ENCODE measurements at places on chromosomes 7 and 10.

- DNase-seq: no peak
Measured at GRCh38 chr10:48439031-48439430, 132.6 kb downstream of the MAPK8 start.

DNA sequence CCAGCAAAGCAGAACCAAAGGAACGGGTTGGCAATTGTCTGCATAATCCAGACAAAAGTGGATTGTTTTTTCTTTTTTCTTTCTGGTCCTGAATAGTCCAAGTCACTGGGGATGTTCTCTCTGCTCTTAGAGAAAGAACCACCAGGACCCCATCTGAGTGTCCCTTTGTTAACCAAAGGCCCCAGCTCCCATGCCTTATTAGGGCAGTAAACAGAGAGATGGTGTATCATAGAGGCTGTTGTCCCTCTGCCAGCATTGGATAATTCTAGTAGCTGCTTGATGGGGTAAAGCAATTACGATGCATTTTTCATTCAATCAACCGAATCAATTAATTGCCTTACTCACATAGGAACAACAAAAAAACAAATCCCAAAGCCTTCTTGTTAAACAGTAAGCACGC lies 213.0 kb downstream of the BUB3 start:
- DNase-seq: no peak

GRCh38 chr7:30276203-30276900 lies 8.0 kb upstream of the ZNRF2 start:
- DNase-seq: peak; percentile 41

GRCh38 chr7:72429316-72429715 lies 17.2 kb upstream of the CALN1 start:
- DNase-seq: no peak

GRCh38 chr10:103551619-103552602 lies 58.4 kb downstream of the NEURL1 start:
- DNase-seq: no peak

GRCh38 chr10:33189808-33190207 lies 144.7 kb downstream of the NRP1 start:
- no peak for DNase-seq

GRCh38 chr7:156999958-157000726 lies 10.3 kb downstream of the MNX1 start:
- no peak for DNase-seq

- DNase-seq: no peak
Measured at GRCh38 chr10:88256013-88256680, 327.0 kb downstream of the RNLS start.

DNA sequence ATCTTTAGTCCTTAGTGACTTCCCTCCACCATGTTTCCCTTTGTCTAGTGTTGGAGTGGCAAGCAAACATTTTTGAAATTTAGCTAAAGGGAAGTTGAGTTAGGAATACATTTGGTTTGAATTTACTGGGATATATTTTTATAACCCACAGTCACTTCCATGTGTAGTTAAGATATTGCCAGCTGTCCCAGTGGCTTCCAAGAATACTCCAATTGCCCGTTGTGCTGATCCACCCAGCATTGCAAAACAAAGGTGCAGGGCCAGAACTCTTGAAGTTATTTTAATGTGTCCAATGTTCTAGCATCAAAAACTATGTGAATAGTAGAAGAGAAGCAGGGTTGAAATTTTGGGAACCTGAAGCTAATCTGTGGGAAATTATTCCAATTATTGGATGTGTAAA lies 2.5 kb upstream of the P4HA1 start:
- DNase-seq: no peak

GRCh38 chr7:116783666-116784318 lies 78.6 kb upstream of the CAPZA2 start:
- DNase-seq: no peak

DNA sequence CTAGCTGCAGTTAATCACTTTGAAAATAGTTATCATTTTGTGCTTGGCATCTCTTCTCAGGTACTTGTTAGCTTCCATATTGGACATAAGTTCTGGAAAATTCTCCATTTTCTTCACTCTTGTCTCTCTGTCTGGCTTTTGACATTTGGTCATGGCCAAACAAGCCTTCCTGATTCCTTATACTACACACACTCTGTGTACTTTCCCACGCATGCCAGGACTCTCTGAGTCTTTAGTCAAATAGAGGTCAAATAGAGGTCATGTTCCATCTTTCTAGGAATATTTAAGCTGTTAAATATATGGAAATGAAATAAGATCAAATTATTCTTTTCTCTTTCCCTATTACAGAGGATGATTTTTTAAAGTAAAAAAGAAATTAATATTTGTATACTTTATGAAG lies 235.5 kb upstream of the PLXDC2 start:
- no peak for DNase-seq

- DNase-seq: no peak
Measured at GRCh38 chr10:80410578-80411145, 2.3 kb downstream of the PRXL2A start.

- no peak for DNase-seq
Measured at GRCh38 chr10:6654571-6654970, 74.5 kb upstream of the PRKCQ start.

DNA sequence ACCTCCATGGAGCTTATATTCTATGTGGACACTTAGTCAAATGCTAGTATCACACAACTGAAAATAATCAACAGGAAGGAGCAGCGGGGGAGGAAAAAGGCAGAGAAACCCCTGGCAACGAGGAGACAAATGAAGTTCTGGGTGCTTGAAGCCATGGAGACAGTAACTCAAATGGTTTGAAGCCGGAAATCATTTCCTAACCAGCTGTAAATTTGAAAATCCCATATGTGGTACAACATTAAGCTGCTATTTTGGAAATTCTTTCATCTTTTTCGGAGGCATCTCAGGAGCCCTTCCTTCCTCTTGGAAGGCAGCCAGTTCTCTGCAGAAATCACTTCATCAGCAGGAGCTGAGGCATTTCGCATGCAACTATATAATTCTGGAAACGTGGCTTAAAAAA lies 91.4 kb downstream of the PPP1R3C start:
- DNase-seq: no peak

DNA sequence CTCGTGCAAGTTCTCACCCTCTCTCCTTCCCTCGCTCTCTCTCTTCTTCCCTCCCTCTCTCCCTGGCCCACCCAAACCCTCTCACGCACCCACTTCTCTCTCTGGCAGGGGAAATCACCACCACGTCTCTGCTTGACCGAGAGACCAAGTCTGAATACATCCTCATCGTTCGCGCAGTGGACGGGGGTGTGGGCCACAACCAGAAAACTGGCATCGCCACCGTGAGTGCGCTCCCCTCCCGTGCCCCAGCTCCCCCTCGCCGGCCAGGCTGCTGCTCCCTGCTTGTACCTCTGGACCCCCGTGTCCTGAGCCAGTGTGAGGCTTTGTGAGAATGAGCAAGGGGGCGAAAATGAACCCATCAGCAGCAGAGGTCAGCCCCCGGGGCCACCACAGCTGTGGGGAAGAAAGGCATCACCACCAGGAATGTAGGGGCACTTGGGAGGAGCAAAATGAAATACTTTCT lies 25.5 kb downstream of the C10orf105 start:
- DNase-seq: no peak

DNA sequence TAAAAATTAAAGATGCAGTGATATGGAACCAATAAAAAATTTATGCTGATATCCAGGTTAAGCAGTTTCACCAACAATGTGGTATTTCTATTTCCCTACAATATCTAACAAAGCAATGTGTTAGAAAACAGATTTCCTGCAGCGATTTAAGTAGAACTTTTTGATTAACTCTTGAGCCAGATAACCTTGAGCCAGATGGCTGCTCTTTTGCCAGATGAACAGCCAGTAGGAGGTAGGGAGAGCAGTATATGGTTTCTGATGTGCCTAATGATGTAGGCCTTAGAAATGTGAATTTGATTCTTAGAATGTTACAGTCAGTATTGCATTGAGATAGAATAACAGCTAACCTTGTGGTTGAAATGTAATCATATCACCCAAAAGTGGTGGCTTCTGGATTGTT lies 31.1 kb downstream of the STAMBPL1 start:
- DNase-seq: no peak

GRCh38 chr7:134645478-134645877 lies 1.2 kb upstream of the BPGM start:
- no peak for DNase-seq

- DNase-seq: no peak
Measured at GRCh38 chr10:127391875-127392274, 157.2 kb upstream of the NPS start.

GRCh38 chr7:27064159-27064558 lies 31.6 kb downstream of the HOXA1 start:
- no peak for DNase-seq

DNA sequence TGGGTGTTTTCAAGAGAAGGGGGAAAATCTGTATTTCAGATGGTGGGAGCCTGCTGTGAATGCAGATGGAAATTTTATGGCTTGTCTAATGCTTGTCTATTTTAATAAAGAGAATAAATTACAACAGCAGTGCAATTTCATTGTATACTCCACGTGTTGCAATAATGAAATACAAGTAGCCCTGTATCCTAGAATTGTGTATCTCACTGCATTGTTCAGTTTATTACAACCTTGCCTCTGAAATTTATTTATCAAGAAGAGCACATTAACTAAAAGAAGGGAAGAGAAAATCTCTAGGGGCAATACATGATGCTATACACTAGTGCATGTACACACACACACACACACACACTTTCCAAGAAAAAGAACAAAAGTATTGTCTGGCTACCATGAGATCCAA lies 21.8 kb downstream of the ANK3 start:
- DNase-seq: no peak

- DNase-seq: no peak
Measured at GRCh38 chr7:79453558-79454360, at the start of gene MAGI2. MAGI2 (minus strand) TSS chr7:79453667; CDS start chr7:79453320, 347 bp downstream.

DNA sequence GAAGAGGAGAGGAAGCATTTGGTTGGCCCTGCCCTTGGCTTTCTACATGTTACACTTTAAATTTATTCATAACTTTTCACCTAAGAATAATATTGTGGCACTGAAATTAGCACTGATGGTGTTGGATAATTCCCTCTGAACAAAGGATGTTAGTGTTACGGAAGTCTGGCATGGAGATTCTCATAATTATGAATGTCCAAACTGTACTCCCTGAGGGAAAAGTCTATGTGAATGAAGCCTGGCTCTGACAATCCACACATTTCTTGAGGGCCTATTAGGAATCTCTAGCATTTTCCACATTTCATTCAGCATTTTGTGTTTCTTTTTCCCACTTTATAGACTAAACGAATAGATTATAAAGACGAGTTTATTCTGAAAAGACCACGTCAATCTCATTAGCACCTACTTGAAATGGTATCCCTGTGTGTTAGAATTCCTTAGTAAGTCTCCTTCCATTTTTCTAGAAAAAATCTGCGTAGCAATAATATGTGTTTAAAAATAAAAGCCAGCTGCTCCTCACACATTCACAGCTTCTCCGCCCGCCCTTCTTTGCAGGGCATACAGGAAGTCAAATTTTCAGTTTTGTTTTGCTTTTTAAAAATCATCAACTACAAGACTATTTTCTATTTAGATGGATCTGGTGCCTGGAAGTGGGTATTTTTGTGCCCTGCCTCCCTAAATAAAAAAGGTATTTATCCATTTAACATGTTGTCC lies 131.8 kb upstream of the PALS2 start:
- no peak for DNase-seq

GRCh38 chr10:94156453-94156852 lies 162.7 kb downstream of the PLCE1 start:
- DNase-seq: no peak

GRCh38 chr10:131174211-131174565 lies 137.3 kb downstream of the TCERG1L start:
- DNase-seq: no peak

- no peak for DNase-seq
Measured at GRCh38 chr10:105598207-105598606, 957.1 kb downstream of the SORCS3 start.

- DNase-seq: no peak
Measured at GRCh38 chr10:95422233-95422632, 131.4 kb upstream of the PDLIM1 start.

DNA sequence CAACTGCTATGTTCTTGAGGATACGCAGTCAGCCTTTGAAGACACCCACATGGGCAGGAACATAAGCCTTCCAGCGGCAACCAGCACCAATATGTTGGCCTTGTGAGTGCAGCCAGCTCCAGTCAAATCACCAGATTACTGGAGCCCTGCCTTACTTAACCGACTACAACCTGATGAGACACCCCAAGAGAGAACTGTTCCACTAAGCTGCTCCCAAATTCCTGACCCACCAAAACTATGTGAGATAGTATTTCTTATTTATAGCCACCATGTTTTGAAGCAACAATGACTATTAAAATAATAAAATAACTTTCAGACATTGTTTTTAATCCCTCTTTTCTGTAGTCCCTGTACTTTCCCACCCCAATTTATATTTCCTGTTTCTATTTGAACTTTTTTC lies 179.6 kb downstream of the ADK start:
- no peak for DNase-seq

GRCh38 chr10:88804083-88804812 lies 1.7 kb downstream of the LIPM start:
- no peak for DNase-seq

DNA sequence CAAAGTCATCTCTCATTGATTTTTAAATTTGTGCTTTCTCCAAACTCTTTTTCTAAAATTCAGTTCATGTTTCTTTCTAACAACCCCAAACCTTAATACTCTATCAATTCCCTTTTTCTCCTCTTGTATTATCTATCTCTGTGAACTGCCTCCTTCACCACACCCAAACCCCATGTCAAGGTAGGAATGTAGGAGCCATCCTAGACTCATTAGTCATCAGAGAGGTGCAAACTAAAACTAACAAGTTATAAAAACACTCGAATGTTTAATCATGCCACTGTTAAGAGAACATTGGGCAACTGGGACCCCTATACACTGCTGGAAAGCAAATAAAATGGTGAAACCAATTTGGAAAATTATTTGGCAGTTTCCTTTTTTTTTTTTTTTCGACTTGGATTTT lies 533.8 kb upstream of the LRRN3 start:
- DNase-seq: no peak

- DNase-seq: no peak
Measured at GRCh38 chr10:70052462-70053217, at the start of gene MACROH2A2. MACROH2A2 (plus strand) TSS chr10:70052846; CDS start chr10:70075659, 22,813 bp downstream.

GRCh38 chr10:129035052-129035827 lies 431.8 kb upstream of the MGMT start:
- DNase-seq: peak; percentile 82

- no peak for DNase-seq
Measured at GRCh38 chr10:21505711-21506278, 19.7 kb downstream of the SKIDA1 start.

- no peak for DNase-seq
Measured at GRCh38 chr7:87926581-87927461, 7.2 kb upstream of the ADAM22 start.

DNA sequence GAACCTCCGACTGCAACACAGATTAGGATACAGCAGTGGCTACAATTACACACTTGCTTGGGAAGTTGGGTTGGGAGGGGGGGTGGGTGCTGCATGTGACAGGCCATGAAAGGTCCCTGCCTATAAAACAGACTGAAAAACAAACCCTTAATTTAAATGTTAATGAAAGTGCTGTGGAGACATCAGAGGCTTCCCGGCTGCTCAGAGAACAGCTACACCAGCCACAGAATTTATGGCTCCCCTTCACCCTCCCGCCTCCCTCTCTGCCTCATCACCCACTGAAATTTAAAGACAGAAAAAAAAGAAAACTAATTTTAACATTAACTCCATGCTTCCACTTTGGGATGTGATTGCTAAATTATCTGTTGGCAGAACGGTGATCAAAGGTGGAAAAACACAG lies 34.7 kb downstream of the FBXW4 start:
- no peak for DNase-seq
